ENCODE measurements at places on chromosomes 1 and 21.

DNA sequence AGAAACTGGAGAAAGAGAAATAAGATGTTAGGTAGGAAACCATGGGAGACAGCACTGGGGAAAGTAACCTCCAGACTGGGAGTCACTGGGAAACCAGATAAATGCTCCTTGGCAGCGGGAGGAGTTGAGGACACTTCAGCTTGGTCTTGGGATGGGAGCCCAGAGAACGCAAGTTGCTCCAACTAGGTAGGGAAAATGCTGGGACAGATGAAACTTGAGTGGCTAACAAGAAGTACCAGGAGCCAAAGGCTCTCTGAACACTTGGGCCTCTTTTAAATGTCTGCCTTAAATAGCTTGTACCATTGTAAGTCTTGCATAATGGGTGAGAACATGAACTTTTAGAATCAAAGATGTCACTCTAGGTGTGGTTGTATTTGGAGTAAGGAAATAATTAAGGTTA, 3.0 kb downstream of the NMNAT1 start:
- DNase-seq: no peak

DNA sequence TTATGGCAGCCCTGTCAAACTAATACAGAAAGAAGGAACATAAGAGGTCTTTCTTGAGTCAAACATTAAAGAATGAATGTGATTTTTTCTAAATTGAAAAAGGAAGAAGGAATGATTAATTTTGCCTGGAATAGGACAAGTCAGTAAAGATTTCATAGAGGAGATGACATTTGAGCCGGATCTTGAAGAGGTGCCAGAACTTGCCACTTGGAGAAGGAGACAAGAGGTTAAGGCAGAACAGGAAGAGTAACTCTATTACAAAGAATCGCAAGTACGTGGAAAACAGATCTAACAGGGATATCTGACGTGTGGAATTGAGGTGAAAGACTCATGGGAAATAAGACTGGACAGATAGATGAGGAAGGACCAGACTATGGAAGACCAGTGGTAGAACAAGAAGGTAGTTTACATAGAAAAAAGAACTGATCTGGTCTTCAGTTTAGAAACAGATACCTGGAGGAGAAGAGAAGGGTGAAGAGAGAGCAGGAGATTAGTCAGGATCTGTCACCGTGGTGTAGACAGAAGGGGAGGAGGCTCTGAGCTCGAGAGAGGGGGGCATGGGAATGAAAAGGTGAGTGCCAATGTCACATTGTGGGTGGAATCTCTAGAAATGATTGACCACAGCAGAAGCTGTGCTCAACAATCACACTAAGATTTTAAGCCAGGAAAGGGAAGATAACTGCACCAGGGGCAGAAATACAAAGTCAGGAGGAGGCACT, 32.5 kb downstream of the RHOU start:
- no peak for DNase-seq

GRCh38 chr1:6464514-6464836, 1.5 kb downstream of the TNFRSF25 start:
- DNase-seq: no peak

GRCh38 chr1:62110198-62110817, 84.3 kb upstream of the L1TD1 start:
- DNase-seq: no peak

DNA sequence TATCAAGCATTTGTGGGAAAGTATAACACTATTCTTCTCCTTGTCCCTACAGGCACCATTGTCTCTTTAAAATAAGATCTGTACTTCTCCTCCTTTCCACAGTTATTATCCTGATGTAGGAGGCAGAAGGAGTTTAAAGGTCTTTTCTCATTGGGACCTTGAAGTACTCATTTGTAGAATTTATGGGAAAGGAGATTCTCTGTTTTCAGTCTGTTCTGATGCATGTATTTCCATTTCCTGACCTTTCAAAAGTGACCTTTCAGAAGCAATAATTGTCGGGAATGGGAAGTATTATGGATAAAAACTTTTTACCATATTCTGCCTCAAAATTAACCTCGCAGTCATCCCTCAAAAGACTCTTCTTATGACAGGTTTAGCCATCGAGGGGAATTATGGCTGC, 224.8 kb downstream of the CTH start:
- DNase-seq: no peak

GRCh38 chr1:116494745-116495144, 76.1 kb downstream of the CD58 start:
- no peak for DNase-seq

GRCh38 chr21:42025376-42026081, 15.4 kb upstream of the ZBTB21 start:
- DNase-seq: no peak

GRCh38 chr1:182069028-182069466, 7.5 kb upstream of the ZNF648 start:
- DNase-seq: no peak

DNA sequence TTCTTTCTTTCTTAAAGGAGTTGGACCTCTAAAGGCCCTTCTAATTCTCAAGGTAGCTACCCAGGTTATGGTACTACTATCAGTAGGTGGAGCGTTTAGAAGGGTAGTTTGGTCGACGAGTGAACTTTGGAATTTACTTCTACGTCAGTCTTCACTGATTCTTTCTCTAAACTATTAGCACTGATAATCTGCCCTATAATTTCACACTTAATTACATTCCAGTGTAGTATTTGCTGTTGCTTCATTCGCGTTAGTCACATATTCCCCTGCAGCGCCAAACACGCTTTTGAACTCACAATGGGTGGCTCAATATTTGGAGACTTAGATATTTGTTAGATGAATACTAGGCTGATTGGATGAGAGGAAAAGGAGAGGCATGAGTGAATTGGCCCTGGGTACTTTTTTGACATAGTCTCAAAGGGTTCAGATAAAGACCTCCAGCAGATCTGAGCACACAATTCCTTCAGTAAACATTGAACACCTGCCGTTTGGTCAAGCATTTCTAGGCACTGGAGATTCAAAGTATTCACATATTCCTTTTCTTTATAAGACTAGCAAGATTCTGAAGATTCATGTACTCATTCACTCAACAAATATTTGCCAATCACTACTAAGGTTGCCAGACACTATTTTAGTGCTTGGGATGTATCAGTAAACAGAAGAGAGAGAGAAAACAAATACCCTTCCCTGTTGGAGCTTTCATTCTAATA, 929 bp upstream of the FOXJ3 start:
- no peak for DNase-seq

DNA sequence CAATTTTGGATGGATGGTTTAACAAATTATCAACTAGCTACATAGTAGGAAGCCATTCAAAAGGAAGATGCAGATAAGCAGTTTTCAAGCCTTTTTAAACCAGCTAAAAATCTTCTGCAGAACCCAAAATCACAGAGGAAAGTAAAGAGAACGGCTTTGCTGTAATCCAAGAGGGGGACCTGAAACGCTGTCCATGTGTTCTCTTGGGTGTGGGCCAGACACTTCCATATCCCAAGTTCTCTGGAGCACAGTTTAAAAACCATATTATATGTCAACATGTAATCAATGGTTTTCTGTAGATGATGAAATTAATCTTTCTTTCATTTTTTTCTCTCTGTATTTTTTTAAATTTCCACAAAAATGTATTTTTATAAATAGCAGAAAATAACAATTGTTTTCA, 90.5 kb downstream of the SELENOF start:
- DNase-seq: no peak

DNA sequence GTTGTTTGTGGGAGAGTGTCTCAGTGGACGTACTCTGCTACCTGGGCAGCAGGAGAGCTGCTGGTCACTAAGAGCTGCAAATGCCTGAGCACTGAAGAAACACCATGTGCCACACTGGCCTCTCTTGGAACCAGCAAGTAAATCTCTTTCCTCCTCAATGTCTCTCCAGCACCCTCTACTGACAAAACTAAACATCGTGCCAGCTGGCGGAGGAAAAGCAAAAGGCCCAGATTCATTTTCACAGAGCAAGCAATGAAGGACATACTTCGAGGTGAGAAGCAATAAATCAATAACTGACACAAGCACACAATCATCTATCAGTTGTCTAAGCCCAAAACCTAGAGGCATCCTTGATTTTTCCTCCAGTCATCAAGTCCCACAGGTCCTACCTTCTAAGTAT, 78.1 kb downstream of the RERE start:
- DNase-seq: no peak

DNA sequence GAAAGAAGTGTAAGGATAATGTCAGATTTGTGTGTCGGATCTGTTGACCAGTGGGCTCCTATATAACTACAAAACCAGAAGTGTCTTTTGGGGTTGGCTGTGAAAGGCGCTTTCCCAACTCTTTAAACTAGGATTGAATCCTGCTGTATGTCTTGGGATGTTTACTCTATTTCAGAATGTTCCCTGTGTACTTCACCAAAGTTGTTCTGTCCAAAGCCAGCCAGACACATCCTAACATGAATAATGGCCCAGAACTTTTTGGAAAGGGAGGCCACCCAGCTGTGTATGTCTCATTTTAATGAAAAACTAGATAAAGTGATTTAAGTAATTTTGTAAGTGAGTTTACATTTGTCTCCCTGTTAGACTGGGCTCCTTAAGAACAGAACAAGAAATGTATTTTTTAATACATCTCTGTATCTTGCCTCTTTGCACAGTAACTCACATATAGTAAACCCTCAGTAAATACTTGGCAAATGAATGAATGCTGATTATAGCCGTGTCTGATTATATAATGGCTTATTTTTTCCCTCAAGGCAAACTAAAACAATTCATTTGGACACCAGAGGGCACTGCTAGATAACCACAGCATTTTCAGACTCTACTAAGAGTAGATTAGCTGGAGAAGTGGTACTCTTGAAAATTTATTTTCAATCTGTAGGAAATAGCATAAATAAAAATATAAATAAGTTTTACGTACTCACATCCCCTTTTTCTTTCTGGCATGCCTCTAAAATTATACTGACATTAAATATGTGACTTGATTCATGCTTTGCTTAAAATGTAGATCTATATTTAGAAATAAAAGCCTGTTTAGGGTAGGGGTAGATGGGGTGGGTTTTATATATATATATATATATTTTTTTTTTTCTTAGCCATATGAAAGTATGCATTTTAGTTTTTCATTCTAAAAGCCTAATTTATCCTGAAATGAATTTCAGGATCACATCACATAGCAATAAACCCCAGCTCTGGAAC, 23.8 kb downstream of the TSEN15 start:
- no peak for DNase-seq

- DNase-seq: no peak
Measured at GRCh38 chr1:61839679-61840078, 97.4 kb downstream of the PATJ start.

Measured in activated CD8-positive, alpha-beta memory T cell treated with anti-CD3 and anti-CD28 coated beads for 1 hour (primary cell).